ENCODE measurements at places on chromosomes 3 and 15.
A peak's percentile ranks its signal among the peaks of the same experiment; 100 is the strongest.

DNA sequence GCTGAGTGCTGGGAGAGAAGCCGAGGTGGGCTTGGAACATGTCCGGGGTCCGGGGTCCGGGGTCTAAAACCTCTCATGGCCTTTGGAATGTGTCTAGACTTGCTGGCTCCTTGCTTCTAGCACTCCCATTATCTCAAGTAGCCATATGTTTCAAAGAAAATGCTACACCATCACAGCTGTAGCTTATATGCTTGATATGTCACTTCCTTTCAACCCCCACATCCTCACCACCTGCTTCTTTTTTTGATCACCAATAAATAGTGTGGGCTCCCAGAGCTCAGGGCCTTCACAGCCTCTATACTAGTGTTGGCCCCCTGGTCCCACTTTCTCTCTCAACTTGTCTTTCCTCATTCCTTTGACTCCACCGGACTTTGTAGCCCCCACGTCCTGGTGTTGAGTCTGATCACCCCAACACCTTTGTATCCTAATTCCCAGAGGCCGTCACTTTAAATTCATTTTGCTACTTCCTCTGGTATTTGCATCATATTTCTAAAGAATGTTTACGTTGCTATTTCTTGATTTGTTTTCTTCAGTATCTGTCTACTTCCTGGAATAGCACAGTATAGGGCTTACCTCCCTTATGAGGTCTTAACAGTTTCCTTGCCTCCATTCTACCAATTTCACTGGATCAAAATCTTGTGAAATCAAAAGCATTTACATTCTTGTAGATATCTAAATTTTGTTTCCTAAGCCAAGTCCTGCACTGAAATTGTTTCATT, 71.9 kb upstream of the CHRNB4 start:
- DNase-seq, result no peak

DNA sequence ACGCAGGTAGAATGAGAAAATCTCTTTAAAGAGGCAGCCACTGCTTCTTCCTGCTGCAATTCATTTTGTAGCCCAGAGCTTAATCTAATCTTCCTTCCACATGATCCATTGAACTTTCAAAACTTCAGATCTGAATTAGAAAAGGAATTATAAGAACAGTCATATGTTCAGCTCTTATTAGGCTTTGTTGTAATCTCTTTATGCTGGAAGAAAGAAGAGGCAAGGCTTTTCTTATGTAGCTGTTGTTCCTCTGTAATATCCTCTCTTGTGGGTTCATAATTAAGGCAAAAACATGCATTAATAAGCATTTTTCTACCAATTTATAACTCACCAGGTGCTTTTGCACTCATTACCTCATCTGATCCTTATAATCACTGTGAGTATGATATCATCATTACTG, 634.9 kb upstream of the CFAP20DC start:
- no peak for DNase-seq

- DNase-seq, result no peak
Observed at GRCh38 chr3:45020534-45020933, 5.6 kb upstream of the CLEC3B start.

- DNase-seq, result no peak
Observed at GRCh38 chr15:43382310-43382709, 11.4 kb downstream of the TUBGCP4 start.

GRCh38 chr15:41883484-41883825, 10.4 kb downstream of the SPTBN5 start:
- DNase-seq, result no peak

GRCh38 chr3:106309274-106309673, 440.5 kb upstream of the CBLB start:
- DNase-seq, result no peak

DNA sequence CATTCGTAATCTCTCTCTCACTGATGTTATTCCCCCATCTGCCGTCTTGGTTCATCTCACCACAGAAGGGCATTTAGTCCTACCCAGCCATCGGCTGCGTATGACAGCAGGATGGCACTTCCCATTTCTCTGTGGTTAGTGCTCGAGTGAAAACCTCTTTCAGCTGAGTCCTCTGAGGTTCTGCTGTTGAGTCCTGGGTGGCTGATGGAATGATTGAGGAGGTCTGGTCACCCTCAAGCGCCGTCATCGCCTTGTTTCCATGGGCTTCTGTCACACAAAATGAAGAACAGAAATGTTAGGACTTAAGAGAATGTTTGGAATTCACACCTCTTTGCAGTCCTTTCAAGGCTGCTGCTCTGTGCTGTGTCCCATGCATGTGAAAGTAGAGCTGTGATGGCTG, 9.4 kb upstream of the SACM1L start:
- DNase-seq, result no peak

GRCh38 chr3:30462721-30463470, 143.5 kb upstream of the TGFBR2 start:
- DNase-seq, result no peak

GRCh38 chr3:120555657-120556509, 40.3 kb upstream of the NDUFB4 start:
- DNase-seq, result no peak

DNA sequence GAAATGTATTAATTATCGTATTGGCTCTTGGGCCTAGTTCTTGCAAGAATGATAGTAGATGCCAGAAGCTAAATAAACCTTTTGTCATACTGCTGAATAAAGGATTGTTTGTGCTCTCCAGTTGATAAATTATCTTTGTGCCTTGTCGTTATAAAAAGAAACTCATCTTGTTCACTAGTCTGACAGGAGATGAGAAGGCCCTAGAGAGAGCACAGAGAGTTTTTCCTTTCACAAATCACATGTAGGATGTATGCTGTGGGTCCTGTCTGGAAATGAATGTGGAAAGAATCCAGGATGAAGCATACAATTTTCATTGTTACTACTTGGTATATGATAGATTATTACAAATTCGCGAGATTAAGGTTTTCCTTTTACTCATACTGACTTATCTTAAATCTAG, 113.0 kb downstream of the NLGN1 start:
- no peak for DNase-seq

GRCh38 chr3:12420393-12420792, 63.9 kb upstream of the TSEN2 start:
- DNase-seq, result no peak

GRCh38 chr3:118628704-118629341, 405.8 kb downstream of the IGSF11 start:
- no peak for DNase-seq

DNA sequence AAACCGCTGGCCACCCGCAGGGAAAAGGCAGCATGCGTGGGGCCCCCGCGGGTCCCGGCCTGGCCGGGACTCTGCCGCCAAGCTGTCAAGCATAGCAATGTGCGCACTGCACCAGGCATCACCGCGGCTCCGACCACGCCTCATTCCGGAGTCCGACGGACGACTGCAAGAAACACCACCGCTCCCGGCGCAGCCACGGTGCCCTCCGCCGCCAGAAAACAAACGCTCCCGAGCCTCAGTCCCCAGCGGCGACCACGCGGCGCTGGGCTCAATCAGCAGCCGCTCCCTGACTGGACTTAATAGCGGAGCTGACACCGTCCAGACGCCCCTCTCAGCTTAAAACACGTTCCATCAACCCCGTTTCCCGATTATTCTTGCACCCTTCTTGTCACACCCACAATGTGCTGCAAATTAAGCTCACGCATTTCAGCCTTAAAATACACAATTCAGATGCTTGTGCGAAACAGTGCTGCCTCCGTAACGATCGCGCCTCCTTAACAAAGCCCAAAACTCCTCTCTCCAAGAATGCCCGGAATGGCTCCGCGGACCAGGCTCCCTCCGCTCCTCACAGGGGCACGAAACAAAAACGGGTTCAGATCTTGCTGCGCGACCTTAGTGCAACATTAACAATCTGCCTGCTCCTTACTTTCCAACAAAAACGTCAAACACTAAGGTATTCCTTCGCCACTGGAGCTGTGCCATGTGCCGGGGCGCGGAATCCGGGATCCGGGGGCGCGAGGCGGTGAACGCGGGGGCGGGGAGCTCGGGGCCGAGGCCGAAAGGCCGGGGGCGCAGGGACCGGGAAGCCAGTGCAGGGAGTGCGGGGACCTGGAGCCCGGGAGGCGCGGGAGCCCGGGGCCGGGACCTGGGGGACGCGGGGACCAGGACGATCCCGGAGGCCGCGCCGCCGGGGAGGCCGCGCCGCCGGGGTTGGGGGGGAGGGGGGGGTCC, 655 bp downstream of the CYFIP1 start:
- DNase-seq, result peak; percentile 21

DNA sequence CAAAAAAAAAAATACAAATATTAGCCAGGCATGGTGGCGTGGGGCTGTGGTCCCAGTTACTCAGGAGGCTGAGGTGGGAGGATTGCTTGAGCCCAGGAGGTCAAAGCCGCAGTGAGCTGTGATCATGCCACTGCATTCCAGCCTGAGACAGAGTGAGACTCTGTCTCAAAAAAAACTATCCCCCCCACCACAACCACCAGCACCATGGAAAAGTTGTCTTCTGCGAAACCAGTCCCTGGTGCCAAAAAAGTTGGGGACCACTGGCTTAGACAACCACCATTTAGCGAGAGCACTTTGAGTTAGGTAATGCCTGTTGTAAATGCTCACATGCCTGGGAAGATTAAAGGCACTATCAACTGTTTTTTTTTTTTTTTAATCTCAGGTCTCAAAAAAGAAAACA, 15.4 kb downstream of the ARHGAP31 start:
- no peak for DNase-seq

DNA sequence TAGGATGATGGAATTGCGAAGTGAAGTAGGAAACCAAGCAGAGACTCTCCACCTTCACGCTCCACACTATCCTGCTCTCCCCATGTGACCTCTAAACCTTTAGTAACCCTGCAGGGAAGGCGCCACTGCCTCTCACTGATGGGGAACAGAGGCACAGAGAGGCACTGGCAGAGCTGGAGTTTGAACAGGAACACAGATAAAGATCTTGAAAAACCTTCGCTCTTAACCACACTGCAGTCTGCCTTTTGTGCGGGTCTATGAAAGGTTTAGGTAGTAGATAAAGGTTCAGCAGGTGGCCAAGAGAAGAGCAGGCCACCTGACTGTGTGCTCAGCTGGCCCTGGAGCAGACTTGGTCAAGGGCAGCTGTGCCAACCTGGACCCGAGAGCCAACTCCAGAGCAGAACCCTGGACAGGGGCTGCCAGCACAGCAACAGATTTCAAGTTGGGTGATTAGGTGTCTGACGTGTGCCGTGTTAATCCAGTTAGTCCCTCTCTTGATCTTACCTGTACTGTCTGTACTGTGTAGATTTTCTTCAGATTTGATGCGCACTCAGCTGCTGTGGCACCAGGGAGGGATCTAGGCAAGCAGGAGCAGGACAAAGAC, 15.2 kb downstream of the EIF4E3 start:
- no peak for DNase-seq

DNA sequence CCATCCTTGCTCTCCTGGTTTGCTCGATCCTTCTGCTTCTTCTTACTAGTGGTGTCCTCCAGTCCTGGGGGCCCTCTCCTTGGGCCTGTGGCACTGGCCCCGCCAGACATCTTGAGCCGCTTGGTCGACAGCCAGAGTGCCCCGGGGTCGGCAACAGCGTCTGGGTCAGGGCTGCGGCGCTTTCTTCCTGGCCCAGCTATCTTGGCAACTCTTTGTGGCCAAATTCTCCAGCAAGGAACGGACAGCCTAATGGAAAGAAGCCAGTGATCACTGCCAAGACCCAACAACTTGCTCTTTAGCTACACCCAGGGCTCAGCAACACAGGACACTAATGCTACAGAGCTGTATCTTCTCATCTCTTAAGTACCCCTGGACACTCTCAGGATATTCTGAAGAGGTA, 1.6 kb downstream of the USP19 start:
- no peak for DNase-seq

DNA sequence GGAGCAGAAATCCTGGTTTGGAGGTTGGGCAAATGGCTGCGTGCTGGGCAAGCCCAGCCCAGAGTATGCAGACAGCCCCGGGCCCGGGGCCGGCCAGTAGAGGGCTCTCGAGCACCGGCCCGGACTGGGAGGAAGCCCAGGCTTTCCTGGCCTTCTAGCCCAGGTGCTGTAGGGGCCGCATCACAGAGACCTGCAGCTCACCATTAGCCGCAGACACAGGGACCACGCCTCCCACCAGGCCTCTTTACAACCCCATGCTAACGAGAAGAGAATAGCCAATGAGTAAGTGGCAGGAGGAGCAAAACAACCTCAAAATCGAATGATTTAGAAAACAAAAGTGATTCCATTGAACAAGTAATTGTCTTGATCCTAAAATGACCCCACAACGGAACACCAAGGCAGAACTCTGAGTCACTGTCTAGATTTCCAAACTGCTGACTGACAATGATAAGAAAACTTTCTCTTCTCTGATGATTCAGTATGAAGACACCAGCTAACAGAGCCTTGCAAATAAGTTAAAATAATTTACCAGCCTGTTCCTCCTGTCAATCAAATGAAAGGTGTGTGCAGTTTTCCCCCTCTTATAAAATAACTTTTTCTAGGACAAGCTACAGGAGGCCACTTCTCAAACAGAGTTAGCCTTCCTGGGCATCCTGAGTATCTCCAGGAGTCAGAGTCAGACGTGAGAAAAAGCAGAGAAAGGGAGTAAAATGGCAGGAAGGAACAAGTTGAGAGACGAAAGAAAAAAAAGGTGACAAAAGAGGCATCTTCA, 102.2 kb downstream of the DGKG start:
- peak; percentile 57 for DNase-seq

- DNase-seq, result no peak
Observed at GRCh38 chr3:69504232-69504631, 118.3 kb upstream of the FRMD4B start.

DNA sequence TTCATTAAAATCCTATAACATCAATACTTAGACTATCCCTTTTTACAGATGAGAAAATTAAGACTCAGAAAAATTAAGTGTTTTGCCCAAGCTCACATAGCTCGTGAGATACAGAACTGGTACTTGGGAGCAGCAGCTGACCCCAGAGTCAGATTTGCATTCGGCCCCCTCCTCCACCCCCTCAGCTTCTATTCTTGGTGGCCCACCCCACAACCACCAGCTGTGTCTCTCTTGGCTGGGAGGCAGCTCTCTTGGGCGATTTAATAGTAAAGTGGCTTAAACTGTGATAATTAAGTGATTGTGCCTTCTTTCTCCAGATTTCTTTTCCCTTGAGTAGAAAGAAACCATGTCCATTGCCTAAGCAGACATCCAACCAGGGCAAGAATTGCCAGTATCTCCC, 203.6 kb upstream of the PDZRN3 start:
- no peak for DNase-seq

DNA sequence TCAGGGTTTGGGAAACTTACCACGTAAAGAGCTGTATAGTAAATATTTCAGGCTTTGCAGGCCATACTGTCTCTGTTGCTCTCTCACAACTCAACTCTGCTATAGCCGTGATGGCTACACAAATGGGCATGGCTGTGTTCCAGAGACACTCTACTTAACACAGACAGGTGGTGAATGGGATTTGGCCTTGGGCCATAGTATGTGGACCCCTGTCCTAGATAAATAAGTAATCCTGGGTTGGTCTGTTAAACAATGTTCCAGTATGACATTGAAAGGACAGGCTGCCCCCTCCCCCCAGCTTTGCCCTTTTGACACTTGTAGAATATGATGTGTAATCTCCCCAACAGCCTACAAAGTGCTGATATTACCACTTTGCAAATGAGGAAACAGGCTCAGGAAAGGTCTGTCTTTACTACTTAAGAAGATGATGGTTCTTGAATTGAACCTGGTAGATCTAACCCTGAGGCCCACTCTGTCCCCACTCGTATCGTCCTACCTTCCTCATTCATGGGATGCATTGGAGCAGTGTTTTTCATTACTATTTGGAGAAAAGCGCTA, 38.4 kb downstream of the SLCO3A1 start:
- DNase-seq, result no peak
